ENCODE measurements at places on chromosomes 1 and 21.

DNA sequence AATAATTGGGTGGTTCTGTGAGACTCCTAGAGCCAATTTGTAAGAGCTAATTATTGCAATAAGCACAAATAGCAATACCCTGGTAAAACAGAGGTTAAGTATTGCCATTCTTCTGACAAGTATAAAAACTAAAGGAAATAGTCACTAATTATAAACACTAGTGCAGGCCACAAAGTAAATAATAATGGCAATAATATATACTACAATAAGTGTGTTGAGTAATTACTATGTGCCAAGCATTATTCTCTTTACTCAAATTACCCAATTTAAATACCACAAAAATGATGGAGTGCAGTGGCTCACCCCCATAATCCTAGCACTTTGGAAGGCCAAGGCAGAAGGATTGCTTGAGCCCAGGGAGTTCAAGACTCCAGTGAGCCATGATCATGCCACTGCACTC is 15.3 kb downstream of the ZMYM6 start:
- no peak for DNase-seq

GRCh38 chr1:21506804-21507203 is 2.4 kb upstream of the ALPL start:
- DNase-seq, result no peak

GRCh38 chr1:52676249-52676903 is 21.8 kb downstream of the COA7 start:
- no peak for DNase-seq

- no peak for DNase-seq
Measured at GRCh38 chr1:14259191-14259757, 339.2 kb upstream of the KAZN start.

DNA sequence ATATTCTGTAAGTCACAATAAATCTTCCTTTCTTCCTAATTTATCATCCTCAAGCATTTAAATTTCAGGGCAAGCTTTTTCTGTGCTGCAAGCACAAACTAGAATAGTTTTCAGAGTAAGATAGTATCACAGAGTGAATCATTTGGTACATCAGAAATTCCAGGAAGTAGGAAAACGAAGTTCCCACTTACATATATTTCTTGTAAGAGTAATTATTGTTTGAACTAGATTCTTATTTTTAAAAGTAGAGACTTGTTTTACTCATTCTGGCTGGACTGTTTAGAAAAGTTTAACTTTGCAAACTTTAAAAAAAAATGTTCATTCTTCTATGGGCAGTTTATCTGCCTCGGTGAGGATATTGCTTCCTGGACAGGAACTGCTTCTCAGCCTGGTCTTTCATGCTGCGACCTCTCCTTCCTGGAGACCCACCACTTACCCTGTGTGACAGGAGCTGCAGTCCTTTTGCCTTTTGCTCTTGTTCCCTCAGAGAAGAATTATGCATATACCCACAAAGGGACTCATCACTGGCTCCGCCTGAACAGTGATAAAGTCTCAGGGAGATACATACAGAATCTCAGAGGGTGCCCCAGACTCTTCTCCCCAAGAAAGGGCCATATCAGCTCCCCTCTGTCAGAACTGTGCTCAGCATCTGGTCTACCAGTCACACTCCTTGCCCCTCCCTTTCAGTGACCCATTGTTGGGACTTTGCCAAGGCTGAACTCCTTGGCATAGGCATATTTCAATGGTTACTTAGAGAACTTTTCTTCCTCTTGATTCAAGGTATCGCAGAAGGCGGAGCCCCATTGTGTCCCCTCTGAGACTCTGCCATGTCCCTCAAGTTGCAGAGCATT is 102.7 kb upstream of the CD55 start:
- no peak for DNase-seq
